ENCODE measurements at places on chromosomes 6 and 20. TPM values are rescaled to one million over a fixed set of nuclear protein-coding genes. Genes with fewer than 3 reads are reported as not detected.
A peak's percentile ranks its signal among the peaks of the same experiment; 100 is the strongest.

DNA sequence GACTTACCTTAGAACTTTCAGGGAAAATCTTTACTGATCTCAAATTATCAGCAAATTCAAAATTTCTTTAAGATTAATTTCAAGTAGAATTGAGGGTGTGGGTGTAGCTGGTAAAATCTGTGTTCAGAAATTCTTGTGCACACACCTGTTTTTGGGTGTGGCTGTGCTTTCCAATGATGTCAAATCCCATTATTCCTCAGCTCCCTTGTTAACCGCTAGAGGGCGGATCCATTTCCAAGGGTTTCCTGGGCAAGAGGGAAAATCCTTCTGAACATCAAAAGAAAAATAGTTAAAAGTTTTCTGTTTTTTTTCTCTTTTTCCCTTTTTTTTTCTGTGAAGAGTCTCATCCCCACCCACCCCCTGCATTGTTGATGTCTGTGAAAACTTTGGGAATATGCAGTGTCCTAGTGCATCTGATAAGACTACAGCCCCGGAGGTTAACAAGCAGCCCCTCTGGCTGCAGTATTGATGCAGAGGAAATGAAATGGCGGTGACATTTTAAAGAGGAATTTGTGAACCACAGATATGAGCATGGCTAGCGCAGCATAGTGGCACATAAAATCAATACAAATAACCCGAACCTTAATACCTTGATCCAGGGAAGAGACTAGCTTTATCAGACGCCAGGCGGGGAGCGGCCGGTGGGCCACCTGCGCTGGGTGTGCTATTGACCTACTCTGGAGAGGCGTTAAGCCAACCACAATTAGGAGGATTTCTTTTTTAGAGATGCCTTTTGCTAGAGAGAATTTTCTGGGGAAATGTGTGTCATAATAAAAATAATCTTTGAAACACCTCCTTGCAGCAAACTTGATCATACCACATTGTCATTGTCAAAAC is 130.9 kb downstream of the FOXA2 start:
- DNase-seq: no peak

DNA sequence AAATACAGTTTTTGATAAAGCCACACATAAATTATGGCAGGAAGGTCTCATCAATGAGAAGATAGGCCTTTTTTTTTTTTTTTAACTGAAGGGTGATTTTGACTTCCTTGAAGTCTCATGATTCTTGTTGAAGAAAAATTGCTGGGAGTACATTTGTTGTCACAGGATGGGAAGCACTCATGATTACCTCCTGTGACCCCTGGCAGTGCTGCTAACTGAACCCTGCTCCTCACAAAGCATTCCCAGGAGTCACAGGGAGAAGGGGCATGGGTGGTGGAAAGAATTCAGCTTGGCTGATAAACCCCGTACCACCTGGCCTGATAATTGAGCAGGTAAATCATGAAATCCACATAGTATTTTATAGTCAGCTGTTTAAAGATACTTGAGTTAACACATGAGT is 86.9 kb downstream of the CD109 start:
- no peak for DNase-seq

DNA sequence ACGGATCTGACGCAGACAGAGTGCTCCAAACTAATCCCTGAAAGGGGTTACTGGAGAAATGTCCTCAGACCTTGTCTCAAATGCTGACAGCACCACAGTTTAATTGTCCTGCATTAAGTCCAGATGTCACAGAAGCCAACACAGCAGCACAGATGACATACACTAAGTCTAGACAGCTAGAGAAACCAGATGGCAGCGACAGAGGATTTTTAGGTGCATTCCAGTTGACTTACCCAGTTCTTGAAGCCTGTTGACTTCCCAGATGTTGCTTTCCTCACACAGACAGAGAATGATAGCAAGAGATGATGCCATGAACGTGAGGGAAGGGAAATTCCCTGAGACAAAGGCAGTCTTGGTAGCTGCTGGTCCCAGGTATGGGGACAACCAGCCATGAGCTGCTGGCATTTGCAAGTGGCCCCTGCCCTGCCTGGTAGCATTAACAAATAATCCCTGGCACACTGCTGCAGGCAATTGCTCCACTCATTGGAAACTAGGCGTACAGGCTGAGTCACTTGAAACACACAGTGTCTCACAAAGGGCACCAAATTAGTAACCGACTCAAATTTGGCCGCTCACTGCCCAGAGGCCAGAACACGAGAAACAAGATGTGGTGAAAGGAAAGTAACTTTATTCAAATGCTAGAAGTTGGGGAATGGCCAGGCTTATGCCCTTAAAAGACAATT is 52.2 kb downstream of the ADGB start:
- no peak for DNase-seq

- DNase-seq: no peak
Measured at GRCh38 chr6:165689699-165690098, 26.7 kb upstream of the PDE10A start.

GRCh38 chr6:47047479-47048407 is 5.6 kb upstream of the ADGRF1 start:
- no peak for DNase-seq

DNA sequence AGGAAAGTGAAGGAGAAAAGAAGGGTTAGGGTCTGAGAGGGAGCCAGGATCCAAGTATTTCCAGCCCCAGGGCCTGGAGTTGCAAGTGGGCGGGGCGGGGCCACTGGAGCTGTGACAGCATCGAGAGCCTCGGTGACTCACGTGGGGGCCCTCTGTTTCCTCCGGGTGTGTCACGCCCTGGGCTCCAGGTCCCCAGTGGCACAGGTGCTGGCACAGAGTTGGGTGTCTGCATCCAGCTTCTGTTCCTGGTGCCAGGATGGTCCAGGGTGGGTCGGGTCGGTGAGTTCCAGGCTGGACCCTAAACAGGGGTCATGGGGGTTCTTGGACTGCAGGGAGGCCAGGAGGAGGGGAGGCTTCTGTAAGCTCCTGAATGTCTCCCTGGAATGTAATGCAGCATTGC is 16.7 kb downstream of the RAET1L start:
- DNase-seq: no peak

DNA sequence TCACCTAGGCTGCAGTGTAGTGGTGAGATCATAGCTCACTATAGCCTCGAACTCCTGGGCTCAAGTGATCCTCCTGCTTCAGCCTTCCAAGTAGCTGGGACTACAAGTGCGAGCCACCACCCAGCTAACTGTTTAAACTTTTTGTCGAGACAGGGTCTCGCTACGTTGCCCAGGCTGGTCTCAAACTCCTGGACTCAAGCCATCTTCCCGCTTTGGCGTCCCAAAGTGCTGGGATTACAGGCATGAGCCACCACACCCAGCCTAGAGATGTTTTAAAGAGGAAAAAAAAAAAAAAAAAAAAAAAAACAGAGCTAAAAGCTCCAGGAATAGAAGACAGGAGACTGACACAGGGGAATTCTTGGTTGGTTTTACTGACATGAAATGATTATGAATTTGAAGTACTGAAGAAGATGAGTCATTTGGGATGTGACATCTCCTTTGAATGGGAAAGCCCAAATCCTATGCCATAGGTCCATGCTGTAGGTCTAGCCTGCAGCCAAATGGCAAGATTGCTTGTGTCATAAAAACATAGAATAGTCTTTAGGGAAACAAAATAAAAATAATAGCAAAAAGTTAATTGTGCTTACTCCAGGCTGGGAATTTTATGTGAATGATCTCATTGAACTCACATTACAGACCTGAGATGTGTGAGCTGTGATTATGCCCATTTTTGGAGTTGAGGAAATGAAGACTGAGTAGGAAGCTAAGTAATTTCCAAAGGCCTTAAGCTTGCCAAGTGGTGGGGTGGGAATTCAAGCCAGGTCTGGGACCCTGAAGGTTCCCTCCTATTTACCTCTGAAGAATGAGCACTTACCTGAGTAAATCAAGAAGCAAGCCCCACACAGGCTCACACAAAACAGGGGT is 24.3 kb upstream of the NHSL1 start:
- DNase-seq: no peak

DNA sequence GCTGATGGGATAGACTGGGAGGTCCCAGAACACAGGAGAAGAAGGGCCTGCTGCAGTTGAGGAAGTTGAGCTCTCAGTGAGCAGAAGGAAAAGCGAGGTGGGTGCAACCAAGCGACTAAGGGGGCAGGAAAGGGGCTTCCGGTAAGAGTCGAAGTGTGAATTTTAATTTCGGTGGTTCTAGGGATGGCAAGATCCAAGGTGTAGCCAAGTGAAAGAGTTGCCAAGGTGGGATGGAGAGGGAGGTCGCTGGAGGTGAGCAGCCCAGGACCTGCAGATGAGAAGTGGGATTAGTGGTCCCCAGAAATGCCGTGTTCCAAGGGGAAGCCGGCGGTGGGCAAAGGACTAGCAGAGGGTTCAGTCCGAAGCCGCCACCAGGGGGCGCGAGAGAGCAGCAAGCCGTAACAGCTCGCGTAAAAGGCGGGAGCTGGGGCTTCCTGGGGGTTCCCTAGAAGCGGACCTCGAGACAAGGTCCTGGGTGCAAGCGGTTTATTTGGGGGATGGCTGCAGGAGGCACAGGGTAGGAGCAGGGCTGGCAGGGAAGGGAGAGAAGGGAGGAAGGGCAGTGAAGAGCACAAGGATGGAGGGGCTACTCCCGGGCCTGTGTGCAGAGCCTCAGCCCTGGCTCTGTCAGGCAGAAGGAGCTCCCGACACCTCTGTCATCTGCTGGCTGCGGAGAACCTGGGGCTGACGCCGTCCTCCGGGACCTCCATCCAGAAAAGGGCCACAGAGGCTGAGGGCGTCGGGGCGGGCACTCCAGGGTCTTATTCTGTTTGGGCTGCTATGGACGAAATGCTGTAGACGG is 103.6 kb downstream of the PAX1 start:
- peak; percentile 53 for DNase-seq

GRCh38 chr20:48105526-48105925 is 320.2 kb upstream of the SULF2 start:
- no peak for DNase-seq

- no peak for DNase-seq
Measured at GRCh38 chr6:130547723-130548122, 181.9 kb downstream of the TMEM200A start.

TMEM239 gene
- total RNA-seq: not detected

IDH3B gene
- 219 TPM for total RNA-seq

PEDS1 gene
- total RNA-seq: 13.2 TPM

GUCA1A gene
- not detected for total RNA-seq

ATP9A gene
- total RNA-seq: 22.1 TPM

GPLD1 gene
- 1.1 TPM for total RNA-seq

C6orf163 gene
- 1.00 TPM for total RNA-seq

EPPIN gene
- not detected for total RNA-seq

RBPJL gene
- total RNA-seq: not detected

RMND1 gene
- total RNA-seq: 14.3 TPM
